HFFc6 (cell line): ENCODE measurements at places on chromosomes 2 and 18. TPM values are rescaled to one million over a fixed set of nuclear protein-coding genes. Genes with fewer than 3 reads are reported as not detected.
A peak's percentile ranks its signal among the peaks of the same experiment; 100 is the strongest.

DNA sequence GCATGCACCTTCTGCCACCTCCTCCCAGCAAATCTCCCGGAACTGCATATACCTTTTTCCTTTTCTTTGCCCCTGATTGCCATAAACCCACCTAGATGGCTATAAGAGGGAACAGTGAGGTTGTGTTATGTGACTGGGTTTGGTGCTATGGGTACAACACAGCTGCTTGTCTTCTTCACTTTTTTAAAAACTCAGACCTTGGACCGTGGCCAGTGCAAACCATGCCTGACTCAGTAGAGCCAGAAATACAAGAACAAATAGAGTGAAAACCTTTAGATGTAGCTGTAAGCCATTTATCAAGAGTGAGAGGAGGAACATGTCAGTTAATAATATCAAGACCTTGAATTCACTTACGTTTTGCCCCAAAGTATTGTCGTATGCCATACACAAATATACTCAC lies 267.4 kb upstream of the CHAC2 start:
- DNase-seq = no peak

Gene ZC3H6
- 3.4 to 4.8 TPM (median 3.9 TPM) in 3 replicates for total RNA-seq

DNA sequence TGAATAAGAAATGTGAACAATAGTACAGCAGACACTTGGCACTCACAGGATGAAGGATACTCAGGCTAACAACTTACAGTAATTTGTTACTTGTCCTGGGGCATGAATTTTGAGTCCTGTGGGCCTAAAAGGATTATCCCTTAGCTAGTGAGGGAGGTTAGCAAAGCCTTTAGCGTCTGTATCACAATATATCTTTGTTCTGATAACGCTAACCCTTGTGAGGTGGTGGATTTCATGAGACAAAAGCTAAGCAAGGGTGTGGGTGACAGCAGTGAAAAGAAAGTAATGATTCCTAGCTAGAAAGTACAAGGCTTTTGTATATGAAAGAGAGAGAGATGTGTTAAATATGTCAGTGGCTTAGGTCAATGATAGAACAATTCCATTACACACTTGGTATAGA lies 46.8 kb upstream of the TTC21B start:
- DNase-seq = no peak

Gene MAP3K19
- not detected in 3 replicates for total RNA-seq

Gene PAIP2B
- 0.15 to 0.24 TPM (median 0.21 TPM) in 3 replicates for total RNA-seq

DNA sequence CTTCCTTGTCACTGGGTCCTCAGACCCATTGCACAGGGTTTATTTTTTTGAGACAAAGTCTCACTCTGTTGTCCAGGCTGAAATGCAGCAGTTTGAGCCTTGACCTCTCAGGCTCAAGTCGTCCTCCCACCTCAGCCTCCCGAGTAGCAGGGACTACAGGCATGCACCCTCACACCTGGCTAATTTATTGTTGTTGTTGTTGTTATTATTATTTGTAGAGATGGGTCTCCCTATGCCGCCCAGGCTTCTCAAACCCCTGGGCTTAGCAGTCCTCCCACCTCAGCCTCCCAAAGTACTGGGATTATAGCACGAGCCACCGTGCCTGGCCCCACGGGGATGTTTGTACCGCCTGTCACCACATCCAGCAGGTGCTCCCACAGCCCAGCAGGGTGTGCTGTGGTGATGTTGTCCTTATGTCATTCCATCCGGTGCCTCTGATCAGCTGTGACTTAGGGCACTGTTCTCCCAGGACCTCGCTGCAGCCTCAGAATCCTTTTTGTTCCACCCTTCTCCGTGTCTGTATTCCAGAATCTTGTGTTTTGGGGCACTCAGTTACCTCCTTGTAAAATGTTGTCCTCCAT lies 182.3 kb downstream of the INO80D start:
- DNase-seq = no peak

GRCh38 chr2:191866675-191867506 lies 20.0 kb upstream of the CAVIN2 start:
- peak; percentile 84 for DNase-seq

Gene BAZ2B
- 18.4 to 19.8 TPM (median 18.6 TPM) in 3 replicates for total RNA-seq

GRCh38 chr18:293536-293935 lies 25.7 kb upstream of the THOC1 start:
- DNase-seq = peak; percentile 4

Gene PDCL3
- total RNA-seq = 26.1 to 28.9 TPM (median 27.8 TPM) in 3 replicates

GRCh38 chr2:128311216-128311754 lies 7.4 kb downstream of the HS6ST1 start:
- DNase-seq = no peak

GRCh38 chr2:147623328-147623727 lies 221.5 kb upstream of the ACVR2A start:
- DNase-seq = no peak
